NCI-H82 (cell line): ENCODE measurements at places on chromosomes 7 and 10.

- DNase-seq = peak; percentile 73
These were observed at the start of the genes TUBGCP2 and ZNF511 for GRCh38 chr10:133308421-133309099. Gene TUBGCP2, minus strand, starts transcription at chr10:133308872. Its CDS starts 5,931 bp downstream, at chr10:133302941. Gene ZNF511, plus strand, starts transcription at chr10:133308914. Its CDS starts 30 bp downstream, at chr10:133308944.

DNA sequence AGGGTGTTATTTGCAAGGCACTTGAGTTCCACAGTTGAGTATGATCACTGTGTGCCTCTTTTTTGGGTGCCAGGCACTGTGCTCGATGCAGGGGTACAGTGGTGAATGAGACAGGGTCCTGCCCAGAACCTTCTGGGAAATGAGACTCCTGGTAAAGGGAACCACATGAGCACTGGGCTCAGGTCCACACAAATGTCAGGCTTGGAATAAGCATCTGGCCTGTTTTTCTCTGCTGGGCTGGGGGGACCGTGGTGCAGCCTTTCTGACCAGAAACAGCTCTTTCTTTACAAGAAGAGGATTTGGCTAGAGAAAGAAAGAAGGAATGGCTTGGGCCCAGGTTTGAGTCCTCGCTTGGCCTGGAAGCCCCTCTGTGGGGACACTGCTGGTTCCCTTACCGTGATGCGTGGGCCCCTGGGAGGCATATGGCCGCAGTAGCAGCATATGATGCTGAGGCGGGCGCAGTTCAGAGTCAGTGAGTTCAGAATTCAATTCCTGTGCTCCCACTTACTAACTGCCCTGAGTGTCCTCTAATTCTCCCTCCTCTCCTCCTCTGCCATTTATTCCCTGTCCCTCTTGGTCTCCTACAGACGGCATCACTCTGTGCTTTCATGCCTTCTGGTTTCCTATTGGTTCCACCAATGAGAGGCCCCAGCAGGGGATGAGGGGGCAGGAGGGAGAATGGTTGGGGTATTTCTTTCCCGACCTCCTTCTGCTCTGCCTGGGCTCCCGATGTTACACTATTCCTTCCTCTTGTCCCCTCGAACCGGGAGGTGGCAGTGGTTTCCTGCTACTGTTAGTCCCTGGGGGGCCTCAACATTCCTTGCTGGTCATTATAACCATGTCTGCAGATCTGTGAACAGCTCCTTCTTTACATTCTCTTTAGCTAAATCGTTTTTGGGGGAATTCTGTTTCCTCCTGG is 9.6 kb upstream of the KCP start:
- DNase-seq = peak; percentile 40

DNA sequence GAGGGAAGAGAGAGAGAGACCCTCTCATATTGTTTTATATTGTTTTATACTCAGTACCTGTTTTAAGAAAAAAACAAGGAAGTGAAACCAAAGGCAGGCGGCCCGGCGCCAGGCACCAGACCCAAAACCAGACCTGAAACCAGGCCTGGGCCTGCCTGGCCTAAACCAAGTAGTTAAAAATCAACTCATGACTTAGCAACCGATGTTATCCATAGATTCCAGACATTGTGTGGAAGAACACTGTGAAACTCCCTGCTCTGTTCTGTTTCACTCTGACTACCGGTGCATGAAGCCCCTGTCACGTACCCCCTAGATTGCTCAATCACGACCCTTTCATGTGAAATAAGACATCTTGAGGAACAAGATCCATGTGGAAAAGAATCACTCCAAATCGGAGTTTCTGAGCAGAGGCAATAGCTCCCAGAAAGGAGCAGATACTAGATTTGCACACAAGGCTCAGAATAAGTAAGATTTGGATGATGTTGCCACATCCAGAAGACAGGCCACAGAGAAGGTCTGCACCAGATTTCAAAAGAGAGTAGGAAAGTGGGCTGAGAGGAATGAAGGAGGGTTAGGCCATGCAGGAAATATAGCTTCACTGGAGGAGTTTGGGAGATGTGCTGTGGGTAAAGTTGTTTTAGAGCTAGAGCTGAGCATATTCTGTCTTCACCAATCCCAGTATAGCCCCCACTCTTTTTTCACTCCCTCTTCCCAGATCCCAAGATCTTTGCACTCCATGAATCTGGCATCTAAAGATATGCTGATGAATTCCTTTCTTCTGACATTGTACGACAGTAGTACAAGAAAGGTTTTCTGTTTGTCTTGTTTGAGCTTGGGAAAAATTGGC is 8.8 kb upstream of the ZNF248 start:
- DNase-seq = no peak

- DNase-seq = peak; percentile 54
These were observed 581 bp downstream of the FAM3C start for GRCh38 chr7:121395494-121395960.

- no peak for DNase-seq
These were observed 52.2 kb downstream of the SND1 start for GRCh38 chr7:127704211-127704610.

- peak; percentile 62 for DNase-seq
These were observed 989 bp downstream of the ERLIN1 start for GRCh38 chr10:100184840-100185239.

GRCh38 chr7:26406433-26406832 is 114.8 kb downstream of the SNX10 start:
- no peak for DNase-seq

- no peak for DNase-seq
These were observed 12.3 kb downstream of the ZYX start for GRCh38 chr7:143393267-143394041.

DNA sequence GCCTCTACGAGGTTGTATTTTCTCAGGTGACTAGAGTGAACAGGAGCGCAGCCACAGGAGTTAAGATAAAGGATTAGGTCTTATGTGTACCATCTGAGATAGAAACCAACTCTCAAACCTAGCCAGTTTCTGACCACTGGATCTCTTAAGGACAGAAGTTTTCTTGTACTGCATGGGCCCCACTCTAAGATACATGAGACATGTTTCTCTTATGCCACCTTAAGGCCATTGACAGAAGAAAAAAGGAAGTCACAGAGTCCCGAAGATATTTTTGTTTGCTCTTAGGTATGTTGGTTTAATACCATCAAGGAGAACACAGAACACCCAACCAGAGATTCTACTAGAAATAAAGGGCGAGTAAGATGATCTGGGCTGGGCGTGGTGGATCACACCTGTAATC is 335.8 kb downstream of the FRMD4A start:
- DNase-seq = no peak

DNA sequence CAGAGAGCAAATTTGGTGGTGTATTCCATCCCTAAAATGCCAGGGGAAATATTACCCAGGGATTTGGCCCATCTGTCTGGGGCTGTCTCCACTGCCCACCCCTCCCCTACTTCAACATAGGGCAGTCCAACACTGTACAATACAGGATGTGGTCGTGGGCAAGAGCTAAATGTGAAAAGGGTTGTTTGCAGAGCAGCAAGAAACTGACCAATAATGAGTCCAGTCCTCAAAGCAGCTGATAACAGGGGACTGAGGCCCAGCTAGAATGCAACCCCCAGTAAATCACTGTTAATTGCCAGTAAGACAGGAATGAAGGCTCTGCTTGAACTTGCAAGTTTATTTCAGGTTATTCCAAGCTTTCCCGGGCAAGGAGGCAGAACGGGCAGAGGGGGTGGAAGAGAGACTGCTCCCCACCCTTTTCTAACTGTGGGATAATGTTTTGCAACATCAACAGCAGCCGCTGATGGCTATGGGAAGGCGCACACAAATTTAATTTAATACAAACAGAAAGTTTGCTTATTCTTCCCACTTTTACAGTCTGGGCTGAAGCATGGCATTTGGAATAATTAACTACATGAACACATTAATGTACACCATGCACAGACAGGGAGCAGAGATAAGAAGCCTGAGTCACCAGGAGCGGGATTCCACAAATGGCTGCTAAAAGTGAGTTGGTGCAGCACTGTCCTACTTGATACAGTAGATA is 36.8 kb downstream of the AFAP1L2 start:
- DNase-seq = no peak

DNA sequence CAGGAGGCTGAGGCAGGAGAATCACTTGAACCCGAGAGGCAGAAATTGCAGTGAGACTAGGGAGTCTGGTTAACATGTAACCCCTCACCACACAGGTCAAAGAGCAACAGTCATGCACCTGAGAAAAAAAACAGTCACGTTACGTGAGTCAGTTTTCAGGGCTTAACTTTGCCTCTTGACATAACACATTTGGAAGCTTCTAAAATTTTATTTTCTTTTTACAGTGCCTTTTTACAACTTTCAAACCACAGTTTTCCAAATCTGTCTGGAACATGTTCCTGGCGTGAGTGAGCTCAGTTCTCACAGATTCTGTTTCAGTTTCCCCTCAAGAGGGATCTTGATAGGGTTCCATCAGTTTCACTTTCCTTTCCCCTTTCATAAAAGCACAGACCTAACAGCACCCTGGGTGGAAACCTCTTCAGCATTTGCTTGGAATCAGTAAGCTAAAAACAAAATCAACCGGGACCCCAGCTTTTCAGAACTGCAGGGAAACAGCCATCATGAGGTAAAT is 4.4 kb downstream of the IFIT3 start:
- DNase-seq = no peak

DNA sequence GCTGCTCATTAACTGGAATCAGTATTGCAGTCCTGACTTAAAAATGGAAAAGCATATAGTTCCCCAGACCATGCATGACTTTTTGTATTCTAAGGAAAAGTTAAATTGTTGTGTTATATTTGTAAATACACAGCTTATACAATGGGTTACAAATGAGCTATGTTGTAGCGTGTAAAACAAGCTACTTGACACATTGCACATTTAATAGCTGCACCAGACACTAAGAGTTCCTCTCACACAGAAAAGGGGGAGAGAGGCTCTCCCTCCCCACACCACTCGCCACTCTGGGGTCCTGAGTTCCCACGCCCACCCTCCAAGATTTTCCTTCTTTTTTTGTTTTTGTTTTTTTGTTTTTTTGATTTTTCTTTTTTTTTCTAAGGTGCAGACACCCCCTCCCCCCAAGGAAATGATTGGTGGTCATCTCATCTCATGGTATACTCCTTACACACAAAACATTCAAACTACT is 6.3 kb downstream of the KLF6 start:
- no peak for DNase-seq

DNA sequence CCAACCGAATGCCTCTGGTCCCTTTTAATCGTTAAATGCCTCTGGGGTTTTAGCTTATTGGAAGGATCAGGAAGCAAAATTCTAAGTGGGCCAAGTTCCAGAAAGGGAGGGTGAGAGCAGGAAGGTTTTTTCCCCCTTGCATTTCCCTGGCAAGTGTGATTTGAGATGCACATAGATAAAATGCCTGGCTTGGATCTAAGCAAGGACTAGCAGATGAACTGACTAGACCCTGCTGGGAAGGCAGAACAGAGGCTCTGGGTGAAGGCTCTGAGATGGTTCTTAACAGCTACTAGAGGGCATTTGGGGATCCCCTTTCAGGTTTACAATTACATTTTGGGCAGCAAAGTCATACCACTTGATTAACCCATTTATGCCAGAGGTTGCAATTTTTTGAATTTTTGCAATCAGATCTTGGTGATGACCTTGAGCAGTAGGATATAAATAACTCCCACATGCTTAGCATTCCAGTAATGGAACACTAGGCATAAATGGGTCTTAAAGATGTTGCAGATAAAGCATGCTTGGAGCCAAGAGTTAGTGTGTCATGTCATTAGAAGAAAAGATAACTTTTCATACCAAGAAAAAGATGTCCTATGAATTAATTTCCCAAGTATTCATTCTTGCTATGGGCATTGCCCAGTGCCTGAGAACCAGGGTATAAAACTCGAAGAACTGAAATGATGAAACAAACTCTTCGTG is 205.9 kb downstream of the SEC23IP start:
- peak; percentile 15 for DNase-seq

GRCh38 chr7:122423591-122423990 is 119.0 kb upstream of the FEZF1 start:
- DNase-seq = no peak

DNA sequence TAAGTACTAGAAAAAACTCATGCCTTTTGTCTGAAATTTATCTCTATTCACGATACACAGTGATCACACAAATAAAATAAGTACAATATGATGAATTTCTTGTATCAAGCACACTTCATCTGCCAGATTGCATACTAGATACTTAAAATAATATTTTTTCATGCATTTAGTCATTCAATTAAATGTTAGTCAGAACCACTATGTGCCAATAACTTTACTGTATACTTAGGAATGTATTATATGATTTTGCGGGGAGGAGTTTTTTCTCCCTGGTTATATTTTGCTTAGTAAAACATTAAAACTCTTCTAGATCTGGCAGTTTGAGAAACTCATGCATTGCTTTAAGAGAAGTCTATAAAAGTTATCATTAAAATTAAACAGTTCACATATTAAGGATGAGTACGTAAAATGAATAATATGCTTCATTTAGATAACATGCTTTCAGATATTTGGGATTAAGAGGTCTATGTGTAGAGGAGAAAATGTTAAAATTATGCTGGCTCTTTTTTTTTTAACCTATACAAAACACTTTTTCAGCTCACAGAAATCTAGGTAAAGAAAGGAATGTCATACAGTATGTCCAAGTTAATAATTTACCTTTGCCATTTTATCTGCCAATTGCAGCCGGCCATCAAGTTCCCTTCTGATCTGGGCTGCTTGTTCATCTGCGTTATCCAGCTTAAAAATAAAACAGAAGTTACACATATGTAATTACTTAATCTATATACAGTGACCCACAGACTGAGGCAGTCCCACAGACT is 70.1 kb downstream of the RNF133 start:
- no peak for DNase-seq

DNA sequence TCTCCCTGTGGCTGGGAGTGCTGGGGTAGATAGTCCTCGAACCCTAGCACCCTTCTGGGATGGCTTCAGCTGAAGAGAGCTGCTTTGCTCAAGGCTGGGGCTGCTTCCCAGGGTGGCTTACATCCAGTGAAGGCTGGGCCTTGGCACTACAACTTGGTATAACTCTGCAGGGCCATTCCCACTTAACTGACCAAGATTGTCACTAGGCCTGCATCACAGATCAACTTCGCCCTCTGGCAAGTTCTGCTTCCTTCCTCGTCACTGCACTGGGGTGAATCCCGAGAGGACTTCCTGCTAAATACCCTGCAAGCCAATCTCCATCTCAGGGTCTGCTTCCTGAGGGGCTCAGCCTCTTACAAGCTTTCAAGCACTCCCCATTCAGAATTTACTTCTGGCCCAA is 195.2 kb downstream of the DOCK4 start:
- no peak for DNase-seq

GRCh38 chr7:113715981-113716856 is 202.6 kb downstream of the PPP1R3A start:
- no peak for DNase-seq

GRCh38 chr10:48502791-48503190 is 102.1 kb downstream of the ARHGAP22 start:
- no peak for DNase-seq

DNA sequence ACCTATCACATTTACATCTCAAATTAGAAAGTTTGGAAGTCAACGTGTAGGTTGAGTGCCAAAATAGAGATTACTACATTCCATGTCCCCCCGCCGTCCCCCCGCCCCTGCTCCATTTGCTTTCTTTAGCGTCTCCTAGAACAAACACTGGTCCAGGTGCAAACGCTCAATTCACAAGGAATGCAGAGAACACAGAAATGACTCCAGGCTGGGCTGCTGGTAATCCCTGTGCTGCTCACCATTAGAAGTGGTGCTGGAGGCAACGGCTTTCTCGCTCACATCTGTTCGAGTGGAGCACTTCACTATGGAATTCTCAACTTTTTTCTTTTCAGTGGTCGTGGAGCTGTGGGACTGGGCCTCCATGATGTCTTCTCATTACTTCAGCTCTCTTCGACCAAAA is 14.1 kb downstream of the GLI3 start:
- no peak for DNase-seq
